Activated CD4-positive, alpha-beta memory T cell treated with anti-CD3 and anti-CD28 coated beads, Interleukin-2, amount 10 ng/mL, durations not matched to agents 7 days and 5 days (primary cell): ENCODE measurements at places on chromosomes 1 and 21.

GRCh38 chr1:229092377-229093237 is 178.3 kb upstream of the RAB4A start:
- H3K4me1 ChIP-seq, result no peaks in the 10 kb centered on the region
- no peaks in the 10 kb centered on the region for H3K36me3 ChIP-seq
- DNase-seq, result no peak
- H3K27ac ChIP-seq, result no peak overlapping the region
- peaks cover 5% of the 10 kb centered on the region for H3K27me3 ChIP-seq

GRCh38 chr1:7250176-7250575 is 464.9 kb downstream of the CAMTA1 start:
- no peaks in the 10 kb centered on the region for H3K4me1 ChIP-seq
- H3K36me3 ChIP-seq, result no peaks in the 10 kb centered on the region
- DNase-seq, result no peak
- H3K27me3 ChIP-seq, result peaks cover 6% of the 10 kb centered on the region

GRCh38 chr1:39825432-39825941 is 36.8 kb upstream of the BMP8B start:
- no peaks in the 10 kb centered on the region for H3K4me1 ChIP-seq
- H3K27ac ChIP-seq, result no peak overlapping the region
- peaks cover 21% of the 10 kb centered on the region for H3K27me3 ChIP-seq
- DNase-seq, result no peak
- no peaks in the 10 kb centered on the region for H3K36me3 ChIP-seq
- H3K4me3 ChIP-seq, result no peak overlapping the region

DNA sequence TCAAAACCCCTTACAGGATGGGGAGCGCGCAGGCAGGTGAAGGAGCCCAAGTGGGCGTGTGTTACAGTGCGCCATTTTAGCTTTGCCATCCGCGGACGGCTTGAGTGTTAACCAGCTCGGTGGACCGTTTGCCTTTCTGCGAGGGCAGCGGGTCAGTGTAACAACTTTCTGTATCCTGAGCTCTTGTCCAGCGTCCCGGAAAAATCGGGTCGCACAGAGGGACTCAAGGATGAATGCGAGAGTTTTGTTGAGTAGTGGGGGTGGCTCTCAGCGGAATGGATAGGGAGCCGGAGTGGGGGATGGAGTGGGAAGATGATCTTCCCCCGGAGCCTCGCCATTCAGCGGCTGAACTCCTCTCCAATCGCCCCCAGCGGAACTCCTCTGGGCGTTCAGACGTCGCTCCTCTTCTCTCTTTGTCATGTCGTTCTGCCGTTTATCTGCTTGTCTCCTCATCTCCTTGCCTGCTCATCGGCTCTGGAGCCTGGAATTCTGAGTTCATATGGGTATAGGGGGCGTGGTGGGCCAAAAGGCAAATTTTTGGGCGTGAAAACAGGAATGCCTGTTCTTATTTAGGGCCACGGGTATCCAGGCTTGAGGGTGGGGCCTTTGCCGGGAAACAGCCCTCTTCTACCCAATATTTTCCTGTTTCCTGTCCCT is 295.4 kb downstream of the CTH start:
- no peaks in the 10 kb centered on the region for H3K27me3 ChIP-seq
- H3K36me3 ChIP-seq, result no peaks in the 10 kb centered on the region
- no peaks in the 10 kb centered on the region for H3K4me1 ChIP-seq
- no peak for DNase-seq
